NCI-H1048 (cell line): ENCODE measurements at places on chromosomes 6 and 20.

DNA sequence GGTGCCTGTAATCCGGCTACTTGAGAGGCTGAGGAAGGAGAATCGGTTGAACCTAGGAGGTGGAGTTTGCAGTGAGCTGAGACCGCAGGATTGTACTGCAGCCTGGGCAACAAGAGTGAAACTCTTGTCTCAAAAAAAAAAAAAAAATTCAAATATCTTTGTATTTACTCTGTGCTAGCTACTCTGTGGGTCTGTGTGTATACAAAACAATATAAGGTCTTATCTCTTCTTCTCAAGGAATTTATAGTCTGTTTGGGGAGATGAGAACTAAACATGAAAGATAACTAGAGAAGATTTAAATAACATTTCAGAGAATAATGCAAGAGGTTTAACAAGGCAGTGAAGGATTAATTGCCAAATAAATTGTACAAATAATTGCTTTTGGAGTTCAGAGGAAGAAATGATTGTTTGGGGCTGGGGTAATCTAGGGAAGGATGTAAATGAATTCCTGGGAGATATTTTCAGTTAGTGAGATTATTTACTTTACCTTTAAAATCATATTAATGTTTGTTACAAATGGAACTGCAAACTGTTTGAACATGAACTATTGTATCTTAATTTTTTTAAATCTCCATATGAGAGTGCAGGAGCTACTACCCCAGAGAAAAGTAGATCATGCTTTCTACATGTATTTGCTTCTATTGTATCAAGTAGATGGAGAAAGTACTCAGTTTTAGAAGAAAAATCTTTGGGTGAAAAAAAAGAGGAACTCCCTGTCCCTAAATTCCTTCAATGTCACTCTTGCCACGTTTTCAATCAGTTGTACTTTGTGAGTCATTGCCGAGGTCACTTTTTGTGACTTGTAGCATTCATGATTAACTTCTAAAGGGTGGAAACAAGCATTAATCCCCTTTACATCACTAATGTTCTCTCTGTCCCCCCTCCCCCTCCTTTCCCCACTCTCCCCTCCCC, 39.0 kb downstream of the NCOA3 start:
- no peak for DNase-seq

- no peak for DNase-seq
Measured at GRCh38 chr6:131053546-131054240, 9.4 kb downstream of the EPB41L2 start.

GRCh38 chr6:33815854-33816253, 12.1 kb upstream of the MLN start:
- DNase-seq = no peak

DNA sequence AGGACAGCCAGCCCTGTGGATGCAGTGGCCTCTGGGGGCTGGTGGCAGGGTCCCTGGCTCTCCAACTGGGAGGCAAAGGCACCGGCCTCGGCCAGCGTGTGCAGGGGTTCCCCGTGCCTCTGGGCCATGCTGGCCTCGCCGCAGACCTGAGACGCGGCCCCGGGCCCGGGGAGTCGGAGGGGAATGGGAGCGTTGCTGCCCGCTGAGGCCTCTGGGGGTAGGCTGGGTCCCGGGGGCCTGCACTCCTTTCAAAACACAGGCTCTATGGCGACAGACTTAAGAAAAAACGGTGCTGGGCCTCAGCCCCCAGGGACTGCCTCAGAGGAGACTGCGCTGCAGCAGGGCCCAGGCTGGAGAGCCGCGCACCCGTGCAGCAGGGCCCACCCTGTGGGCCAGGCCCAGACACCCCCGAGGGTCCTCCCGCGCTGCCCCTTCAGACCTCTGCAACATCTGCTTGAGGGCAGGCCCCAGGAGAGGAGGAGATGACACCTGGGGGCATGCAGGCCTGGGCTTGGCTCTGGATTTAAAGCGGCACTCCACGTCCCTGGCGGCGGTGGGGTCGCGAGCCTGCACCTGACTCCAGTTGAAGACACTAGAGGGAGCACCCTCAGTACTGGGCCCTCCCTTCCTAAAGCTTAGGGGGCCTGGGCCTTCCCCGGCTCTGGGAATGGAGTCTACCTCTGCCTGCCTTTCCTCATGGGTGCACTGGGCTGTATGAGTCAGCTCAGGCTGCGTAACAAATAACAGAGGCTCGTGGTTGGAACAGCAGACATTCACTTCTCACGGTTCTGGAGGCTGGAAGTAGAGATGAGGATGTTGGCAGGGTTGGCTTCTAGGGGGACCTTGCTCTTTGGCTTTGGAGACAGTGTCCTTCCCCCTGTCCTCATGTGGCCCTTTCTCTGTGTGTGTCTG, 117.4 kb upstream of the RPS6KA2 start:
- DNase-seq = no peak

GRCh38 chr6:21393441-21394165, 199.9 kb upstream of the SOX4 start:
- DNase-seq = no peak

DNA sequence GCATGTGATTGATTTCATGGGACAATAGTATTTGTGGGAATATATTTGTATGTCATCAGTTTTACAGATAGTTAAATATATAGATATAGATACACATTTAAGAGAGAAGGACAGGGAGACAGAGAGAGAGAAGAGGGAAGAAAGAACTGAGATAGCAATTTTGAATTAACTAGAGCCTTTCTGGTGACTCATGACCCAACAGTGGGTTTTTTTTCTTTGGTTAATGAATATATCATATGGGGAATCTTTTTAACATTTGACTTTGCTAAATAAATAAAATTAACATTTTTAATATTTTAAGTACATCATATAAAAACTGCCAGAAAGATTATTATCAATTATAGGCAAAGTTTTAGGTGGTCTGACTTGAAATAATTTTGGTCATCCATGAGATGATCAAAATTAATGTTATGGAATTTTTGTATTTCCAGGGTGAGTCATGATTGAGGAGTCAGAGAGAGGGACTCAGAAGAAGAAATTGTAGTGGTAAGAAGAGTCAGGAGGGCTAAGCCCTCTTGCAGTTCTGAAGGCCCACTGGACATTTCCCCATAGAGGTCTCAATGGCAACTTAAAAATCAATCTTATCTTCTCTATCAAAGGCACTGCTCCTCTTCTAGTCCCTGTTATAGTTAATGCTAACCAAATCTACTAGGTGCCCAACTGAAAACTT, 508.1 kb upstream of the MAP3K7 start:
- DNase-seq = no peak

DNA sequence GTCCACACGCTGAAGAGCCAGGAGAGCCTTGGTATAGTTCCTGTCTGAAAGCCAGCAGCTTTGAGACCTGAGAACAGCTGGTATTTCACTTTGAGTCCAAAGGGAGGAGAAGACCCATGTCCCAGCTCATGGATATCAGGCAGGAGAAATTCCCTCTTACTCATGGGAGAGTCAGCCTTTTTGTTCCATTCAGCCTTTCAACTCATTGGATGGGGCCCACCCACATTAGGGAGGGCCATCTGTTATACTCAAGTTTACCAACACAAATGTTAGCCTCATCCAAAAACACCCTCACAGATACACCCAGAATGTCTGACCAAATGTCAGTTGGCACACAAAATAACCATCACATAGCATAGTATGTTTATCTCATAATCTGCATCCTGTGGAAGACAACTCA, 80.1 kb downstream of the GMDS start:
- DNase-seq = no peak

- DNase-seq = no peak
Measured at GRCh38 chr6:160138839-160139419, 17.3 kb downstream of the SLC22A1 start.

DNA sequence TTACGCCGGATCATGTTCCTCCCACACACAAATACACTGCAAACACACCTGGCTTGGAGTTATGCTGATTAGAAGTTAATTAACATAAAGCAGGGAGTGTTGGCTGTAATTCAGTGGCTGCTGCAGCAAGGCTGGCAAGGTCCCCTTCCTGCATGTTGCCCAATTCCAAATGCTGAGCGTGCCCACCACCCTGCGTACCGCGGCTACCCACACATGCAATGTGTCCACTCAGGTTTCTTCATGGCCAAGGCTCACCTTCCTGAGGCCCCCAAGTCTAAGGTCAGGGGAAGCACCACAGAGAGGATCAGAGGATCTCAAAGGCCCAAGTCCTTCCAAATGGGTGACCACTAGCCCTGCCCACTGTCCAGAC, 11.6 kb upstream of the PRND start:
- no peak for DNase-seq

DNA sequence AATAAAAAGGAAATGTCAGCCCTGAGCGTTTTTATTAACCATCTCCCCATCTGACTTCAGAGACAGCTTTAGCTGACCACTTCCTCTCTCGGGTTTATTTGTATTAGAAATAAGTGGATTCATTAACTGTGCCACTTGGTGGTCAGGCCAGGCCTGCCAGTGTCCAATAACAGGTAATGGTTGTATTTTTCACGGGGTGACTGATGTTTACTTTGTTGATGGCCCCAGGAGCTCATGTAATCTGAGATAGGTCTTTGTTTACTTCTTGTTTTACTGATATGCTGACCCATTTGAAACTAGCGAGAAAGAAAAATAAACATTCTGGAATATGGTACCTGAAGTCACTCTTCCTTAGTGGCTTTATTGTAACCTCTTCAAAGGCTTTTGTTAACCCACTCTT, 504.3 kb upstream of the SLC35B3 start:
- DNase-seq = no peak

DNA sequence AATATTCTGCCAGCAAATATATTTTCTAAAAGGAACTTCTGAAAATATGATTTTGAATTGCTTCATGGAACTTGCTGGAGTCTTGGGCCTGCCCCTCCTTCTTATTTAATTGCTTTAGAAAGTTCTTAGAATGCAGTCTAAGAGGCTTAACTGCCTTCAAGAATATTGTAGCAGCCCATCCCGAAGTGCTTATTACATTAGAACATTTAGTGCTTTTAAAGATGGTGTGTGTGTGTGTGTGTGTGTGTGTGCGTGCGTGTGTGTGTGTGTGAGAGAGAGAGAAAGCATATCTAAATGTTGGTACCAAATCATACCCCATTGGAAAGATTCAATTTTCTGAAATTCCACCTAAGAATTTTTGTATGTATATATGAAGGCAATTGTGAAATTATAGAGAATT, 193.5 kb downstream of the SLC24A3 start:
- DNase-seq = no peak

GRCh38 chr6:51184046-51184445, 365.4 kb downstream of the TFAP2B start:
- no peak for DNase-seq

- DNase-seq = no peak
Measured at GRCh38 chr20:45012682-45013302, 46.5 kb downstream of the STK4 start.

- DNase-seq = no peak
Measured at GRCh38 chr6:34650823-34651222, 45.7 kb downstream of the ILRUN start.

DNA sequence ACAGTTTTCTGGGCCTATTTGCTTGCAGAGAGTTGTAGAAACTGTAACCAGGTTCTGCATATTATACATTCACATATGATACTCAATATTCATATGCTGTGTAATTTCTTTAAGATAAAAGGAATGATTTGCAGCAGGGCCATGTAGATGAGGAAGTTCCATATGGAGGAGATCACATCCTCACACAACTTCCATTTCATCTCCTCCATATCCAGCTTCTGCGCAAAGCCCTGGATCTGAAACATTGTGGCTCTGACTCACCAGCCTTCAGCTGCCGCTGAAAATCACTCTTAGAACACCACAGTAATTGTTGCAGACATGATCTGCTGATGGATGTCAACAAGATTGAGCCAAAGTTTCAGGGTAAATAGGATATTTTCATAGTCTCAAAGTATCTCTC, 57.7 kb downstream of the PXDC1 start:
- DNase-seq = no peak

DNA sequence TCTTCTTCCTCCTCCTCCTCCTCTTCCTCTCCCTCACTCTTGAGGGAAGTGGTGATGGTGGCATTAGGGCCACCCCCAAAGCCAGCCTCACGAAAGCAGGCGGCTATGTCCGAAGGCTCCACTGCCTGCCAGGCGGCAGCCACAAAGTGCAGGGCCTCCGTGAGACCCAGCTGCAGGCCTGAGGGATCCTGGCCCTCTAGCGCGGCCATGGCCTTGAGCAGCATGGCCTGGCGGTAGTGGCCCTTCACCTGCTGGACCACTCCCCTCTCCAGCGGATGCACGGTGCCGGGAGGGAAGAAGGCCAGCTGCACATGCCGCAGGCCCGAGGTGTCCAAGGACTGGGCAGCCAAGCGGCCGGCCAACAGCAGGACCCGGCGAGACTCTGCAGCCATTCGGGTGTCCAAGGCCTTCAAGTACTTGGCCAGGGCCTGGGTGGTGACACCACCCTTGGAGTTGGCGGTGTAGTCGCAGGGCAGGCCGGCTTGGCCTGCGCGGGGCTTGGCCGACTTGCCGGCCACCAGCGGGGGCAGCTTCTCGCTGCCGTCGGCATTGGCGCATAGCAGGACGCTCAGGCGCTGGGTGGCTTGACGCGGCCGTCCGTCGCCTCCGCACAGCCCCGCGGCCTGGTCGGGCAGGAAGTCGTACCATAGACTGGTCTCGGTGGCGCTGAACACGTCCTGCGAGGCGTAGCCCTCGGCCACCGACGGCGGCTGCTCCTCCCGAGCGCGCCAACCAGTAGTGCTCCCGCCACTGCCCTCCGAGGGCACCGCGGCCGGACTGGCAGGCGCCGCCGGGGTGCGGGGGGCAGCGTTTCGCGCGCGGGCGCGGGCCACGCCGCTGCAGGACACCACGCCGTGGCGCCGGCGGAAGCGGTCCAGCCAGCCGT, 1.1 kb downstream of the CENPB start:
- DNase-seq = no peak

- no peak for DNase-seq
Measured at GRCh38 chr6:14074476-14075094, 43.0 kb upstream of the CD83 start.

- DNase-seq = no peak
Measured at GRCh38 chr6:8940356-8940755, 505.0 kb upstream of the SLC35B3 start.

DNA sequence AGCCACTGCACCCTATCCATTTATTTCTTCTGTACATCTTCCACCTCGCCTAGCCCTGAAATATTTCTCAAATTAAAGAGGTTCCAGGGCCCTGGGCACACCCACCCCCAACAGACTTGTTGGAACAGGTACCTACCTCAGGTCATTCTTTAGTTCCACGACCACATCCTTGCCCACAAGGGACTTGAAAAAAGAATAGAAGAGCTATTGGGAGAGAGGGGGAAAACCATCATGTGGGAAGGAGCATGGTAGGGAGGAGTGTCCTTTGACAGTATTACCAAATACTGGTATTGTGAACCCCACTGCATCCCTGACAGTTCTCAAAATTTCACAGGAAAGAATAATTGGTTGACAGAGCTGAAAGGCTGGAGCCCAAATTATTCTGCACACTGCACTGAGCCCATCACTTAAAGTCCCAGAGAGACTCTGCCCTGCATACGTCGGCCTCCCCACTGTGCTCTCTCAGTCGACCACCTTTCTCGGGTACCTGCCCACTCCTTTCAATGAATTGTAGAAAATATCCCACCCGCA, 762 bp downstream of the LSM2 start:
- no peak for DNase-seq

GRCh38 chr6:19879663-19880062, 42.5 kb downstream of the ID4 start:
- no peak for DNase-seq

DNA sequence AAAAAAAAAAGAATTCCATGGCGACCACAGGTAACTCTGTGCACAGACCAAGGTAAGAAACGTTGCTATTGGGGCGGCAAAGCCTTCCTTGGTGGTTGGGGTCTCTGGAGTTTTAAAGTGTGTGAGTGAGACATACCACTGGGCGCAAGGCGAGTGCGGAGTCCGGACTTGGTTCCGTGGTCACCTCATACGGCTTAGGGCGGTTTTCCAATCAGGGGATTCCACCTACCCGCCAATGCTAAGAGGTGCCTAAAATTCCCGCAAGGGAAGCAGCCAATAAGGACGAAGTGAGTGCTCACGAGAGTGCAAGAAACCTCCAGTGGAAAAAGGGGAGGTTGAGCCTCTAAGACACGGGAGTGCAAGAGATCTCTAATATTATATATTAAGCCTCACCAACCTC, 68.6 kb upstream of the PRSS16 start:
- no peak for DNase-seq
